ENCODE measurements at places on chromosomes 3 and 15.

GRCh38 chr3:36525115-36525801 is 145.0 kb downstream of the STAC start:
- no peak for DNase-seq

DNA sequence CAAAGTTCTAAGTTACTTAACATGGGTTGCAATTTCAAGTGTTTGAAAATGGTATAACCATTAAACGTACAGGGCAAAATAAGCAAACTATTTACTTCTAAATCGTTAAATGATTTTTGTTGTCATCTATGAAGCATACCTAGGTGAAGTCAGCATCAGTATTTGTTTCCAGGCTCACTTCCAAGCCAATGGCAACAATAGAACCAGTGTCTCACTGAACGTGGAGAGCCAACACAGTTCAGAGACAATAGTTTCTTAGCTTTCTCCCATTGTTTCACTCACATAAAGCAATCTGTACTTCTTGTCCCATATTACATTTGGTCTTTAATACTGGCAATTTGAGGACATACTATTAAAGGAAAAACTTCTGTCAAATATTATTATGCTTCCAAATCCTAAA is 397.2 kb downstream of the MECOM start:
- no peak for DNase-seq

DNA sequence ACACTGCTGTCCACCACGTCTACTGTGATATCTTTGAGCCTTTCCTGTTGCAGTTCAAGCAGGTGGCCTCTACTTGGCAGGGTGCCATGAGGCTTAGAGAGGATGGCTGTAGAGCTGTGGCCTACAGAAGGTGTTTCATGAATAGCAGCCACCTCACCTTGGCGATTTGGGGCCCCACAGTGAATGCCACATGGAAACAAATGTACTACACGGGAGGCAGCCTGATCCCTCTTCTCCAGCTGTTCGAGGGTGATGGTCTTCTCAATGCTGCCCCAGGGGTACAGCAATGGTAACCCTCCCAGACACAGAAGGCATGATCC is 70.7 kb downstream of the FAM43A start:
- no peak for DNase-seq

DNA sequence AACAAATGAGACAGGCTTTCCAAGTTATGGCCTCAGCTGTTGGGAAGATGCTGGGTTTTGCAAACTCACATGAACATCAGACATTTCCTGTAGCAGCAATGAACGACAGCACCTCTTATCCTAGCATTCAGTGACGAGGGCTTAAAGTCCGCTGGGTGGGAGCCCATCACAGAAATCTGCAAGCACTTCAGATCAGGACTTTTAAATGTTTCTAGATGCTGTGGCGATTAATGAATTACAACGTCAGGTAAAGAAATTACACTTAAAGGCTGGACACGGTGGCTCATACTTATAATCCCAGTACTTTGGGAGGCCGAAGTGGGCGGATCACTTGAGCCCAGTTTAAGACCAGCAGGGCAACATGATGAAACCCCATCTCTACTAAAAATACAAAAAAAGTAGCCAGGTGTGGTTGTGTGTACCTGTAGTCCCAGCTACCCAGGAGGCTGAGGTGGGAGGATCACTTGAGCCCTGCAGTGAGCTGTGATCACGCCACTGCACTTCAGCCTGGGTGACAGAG is 3.9 kb downstream of the AEN start:
- no peak for DNase-seq

DNA sequence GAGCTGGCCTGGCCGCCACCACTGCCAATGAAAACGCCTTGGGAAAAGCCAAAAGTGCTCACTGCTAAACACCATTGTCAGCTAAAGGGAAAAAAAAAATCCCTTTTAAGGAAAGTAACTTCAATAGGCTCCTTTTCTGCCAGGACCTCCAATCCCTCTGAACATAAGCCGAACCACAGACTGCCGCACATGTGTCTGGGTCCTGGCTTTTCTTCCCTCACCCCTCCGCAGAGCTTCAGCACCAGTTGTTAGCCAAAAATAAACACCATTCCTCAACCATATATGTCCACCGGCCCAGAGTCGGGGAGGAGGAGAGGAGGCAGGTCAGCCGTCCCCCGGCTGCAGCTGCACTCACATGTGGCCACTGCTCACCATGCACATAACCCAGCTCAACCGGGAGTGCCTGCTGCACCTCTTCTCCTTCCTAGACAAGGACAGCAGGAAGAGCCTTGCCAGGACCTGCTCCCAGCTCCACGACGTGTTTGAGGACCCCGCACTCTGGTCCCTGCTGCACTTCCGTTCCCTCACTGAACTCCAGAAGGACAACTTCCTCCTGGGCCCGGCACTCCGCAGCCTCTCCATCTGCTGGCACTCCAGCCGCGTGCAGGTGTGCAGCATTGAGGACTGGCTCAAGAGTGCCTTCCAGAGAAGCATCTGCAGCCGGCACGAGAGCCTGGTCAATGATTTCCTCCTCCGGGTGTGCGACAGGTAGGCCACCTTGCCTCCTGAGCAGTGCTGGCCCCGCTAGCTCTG is at the start of gene FBXL22:
FBXL22 (plus strand) TSS at position 350 of the 753 bp plus-strand sequence; CDS start at position 356, 6 bp downstream.
- DNase-seq: peak; percentile 20
